Cerebellar cortex (tissue), 1 donor: ENCODE measurements at places on chromosomes 12 and 14.

GRCh38 chr12:109698820-109699219, 14.8 kb upstream of the FAM222A start:
- no peak for DNase-seq

GRCh38 chr12:104011253-104011652, 38.7 kb downstream of the GLT8D2 start:
- no peak for DNase-seq

DNA sequence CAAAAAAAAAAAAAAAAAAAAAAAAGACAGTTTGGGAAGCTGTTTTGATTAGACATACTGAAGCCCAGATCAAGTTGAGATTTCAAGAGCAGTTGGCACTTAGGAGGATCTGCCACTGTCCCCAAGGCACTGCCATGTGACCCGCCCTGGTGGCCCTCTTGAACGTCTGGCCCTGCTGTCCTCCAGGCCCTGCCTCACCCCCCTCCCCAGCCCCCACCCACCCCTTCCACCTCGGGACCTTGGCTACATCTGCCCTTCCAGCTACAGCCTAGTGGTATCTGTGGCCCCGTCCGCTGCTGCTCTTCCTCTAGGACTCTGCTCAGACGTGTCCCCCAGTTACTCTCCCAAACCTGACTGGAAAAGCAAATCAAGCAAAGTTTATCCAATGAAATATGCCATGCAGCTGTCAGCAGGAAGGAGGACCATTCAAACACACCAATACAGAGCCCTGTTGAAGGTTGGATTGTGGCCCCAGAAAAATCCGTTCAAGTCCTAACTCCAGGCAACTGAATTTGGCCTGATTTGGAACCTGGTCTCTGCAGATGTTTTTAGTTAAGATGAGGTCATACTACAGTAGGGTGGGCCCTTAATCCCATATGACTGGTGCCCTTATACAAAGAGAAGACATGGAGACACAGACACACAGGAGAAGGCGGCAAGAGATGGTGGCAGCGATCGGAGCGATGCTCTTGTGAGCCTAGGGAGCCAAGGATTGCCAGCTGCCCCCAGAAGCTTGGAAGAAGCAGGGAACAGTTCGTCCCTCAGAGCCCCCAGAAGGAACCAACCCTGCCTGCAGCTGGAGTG, 17.7 kb downstream of the SLC25A29 start:
- no peak for DNase-seq

DNA sequence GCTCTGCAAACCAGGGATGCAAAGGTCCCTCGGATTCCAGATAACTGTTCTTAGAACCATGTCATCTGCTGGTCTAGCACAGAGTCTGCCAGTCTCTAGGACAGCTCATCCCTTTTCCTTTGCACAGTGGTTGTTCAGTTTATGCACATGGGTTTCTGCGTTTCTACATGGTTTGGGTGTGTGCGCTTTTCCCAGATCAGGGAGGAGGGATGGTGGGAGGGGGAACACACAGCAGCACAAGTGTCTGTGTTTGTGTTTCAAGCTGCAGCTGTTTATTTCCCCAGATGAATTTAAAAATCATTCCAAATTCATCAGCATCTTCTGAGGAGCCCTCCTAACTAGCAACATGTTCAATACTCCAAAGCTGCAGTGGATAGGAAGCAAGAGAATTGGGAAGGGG, 45.4 kb downstream of the ANO2 start:
- no peak for DNase-seq

DNA sequence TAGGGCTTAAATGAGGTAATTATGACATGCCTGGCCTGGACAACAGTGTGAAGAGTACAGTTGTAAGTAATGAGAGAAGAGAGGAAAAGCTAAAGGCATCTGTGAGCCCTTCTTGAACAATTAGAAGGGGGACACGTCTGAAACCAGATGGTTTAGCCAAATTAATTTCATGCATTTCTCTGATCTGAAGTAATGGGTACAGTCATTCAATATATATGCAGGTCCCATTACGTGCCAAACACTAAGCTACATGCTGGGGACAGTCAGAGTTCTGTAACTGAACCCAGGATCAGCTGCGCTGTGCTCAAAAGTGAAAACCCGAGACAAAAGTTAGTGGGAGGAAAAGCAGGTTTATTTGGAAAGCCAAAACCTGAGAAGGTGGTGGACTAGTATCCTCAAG, 207.2 kb upstream of the TMTC1 start:
- no peak for DNase-seq

- DNase-seq: no peak
These were observed 233.8 kb downstream of the SSPN start for GRCh38 chr12:26429070-26429691.

DNA sequence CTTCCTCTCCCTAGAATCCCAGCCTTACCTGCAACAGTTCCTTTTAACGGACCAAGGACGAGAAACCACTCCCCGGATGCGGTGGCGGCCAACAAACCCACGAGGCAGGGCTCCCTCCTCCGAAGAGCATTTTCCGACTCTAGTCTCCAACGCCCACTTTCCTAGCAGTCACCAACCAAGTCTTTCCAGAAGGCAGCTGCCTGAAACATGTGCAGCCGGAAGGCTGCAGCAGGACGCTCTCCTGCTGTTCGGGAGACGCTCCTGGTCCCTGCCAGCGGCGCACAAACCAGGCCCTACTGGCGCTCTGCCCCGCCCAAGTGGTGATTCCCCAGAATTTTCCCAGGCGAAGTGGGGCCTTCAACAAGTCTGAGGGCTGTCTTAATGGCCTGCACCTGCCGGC, 21.1 kb upstream of the ADAM20 start:
- no peak for DNase-seq

- DNase-seq: no peak
These were observed 286.5 kb upstream of the RTL1 start for GRCh38 chr14:101189962-101190560.

GRCh38 chr14:89507521-89507920, 90.5 kb upstream of the FOXN3 start:
- DNase-seq: no peak

GRCh38 chr12:778615-779014, 26.2 kb downstream of the WNK1 start:
- no peak for DNase-seq

- no peak for DNase-seq
These were observed 139.1 kb downstream of the MED13L start for GRCh38 chr12:116138364-116138763.

DNA sequence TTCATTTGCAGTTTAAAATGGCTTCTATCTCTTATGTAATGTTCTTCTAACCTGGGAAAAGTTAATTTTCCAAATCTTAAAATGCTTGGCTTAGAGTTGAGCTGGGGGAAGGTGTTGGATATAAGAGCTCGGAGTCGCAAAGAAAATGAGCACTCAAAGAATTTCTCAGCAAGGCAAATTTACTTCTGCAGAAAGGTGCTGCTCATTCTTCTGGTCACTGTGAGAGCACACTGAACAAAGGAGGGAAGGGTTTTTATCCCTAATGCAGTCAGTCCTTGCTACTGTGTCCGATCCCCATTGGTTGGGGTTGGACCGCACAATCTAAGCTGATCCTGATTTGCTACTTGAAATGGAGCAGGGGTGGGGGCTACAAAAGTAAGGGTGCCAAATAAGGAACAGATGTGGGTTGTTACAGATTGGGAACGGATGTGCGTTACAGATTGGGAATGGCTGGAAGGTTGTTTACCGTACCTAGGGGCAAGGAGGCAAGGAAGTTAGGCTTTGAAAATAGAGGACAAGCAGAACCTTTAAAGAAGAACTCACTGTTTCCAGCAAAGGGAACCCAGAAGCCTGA, 19.4 kb downstream of the TXNRD1 start:
- DNase-seq: no peak

DNA sequence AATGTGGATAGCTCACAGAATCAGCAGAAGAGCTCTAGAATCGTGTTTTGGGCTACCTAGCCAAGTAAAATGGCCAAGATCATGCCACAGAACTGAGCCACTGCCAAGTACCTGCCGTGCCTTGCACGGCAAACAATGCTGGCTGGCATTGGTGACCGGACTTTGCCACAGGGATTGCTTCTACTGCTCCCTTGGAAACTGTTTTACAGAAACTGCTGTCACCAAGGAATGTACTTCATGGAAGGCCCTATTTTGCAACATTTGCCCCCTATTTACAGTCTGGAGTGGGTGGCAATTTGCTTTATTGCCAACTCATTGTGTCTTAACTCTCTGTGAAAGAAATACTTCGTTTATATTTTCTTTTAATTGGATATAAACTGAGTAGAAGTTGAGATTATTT, 49.0 kb downstream of the BORCS5 start:
- peak; percentile 91 for DNase-seq

DNA sequence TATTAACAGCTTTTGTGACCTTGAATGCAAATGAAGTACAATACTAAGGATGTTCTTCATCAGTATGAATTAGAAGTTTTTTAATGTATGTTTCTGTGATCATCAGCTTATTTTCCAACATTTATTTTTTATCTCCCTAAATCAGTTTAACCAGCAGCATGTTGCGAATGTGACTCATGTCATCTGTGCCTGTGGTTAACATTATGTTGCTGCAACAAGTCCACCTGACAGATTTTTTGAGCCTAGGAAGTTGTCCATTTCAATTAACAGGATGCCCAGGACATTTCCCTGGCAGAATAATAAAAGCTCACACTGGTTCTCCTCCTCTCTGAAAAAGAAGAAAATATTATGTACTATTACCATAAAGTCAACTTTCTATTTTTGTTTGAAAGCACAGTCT, 155.5 kb downstream of the SYT1 start:
- DNase-seq: peak; percentile 90

- DNase-seq: no peak
These were observed 30.4 kb downstream of the RAP1B start for GRCh38 chr12:68641138-68641537.

DNA sequence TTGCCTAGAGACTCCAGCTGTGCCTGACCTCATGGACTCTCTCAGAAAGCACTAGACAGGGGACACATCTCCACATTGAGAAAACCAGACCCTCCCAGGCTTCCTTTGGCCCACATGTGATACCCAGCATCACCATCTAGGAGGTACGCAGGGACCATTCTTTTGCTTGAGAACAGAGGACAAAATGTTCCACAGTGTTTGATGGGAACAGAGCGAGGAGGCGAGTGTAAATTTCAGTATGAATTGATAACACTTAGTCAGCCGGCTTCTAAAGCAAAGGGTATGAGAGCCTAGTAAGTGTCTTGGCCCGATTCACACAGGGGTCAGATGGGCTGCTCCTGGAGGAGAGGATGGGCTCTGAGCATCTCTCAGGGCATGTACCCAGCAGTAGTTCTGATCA, 1052.4 kb downstream of the BCL11B start:
- no peak for DNase-seq

GRCh38 chr12:105275997-105276733, 40.2 kb upstream of the APPL2 start:
- DNase-seq: no peak

GRCh38 chr14:80954687-80955299, 628 bp upstream of the TSHR start:
- peak; percentile 69 for DNase-seq

GRCh38 chr14:65471038-65471878, 58.7 kb downstream of the FUT8 start:
- DNase-seq: no peak

DNA sequence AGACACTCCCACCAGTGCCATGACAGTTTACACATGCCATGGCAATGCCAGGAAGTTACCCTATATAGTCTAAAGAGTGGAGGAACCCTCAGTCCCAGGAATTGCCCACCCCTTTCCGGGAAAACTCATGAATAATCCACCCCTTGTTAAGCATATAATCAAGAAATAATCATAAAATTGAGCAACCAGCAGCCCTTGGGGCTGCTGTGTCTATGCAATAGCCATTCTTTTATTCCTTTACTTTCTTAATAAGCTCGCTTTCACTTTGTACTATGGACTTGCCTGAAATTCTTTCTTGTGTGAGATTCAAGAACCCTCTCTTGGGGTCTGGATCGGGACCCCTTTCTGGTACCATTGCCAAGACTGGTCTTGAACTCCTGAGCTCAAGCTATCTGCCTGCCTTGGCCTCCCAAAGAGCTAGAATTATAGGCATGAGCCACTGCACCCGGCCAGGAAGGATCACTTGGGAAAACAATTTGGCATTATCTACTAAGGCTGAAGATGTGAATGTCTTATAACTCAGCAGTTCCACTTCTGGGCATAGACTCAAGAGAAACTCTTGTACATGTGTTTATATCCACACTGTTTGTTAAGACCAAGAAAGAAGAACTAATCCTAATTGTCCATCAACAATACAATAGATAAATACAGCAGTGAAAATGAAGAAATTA, 35.9 kb upstream of the CEP83 start:
- DNase-seq: no peak

DNA sequence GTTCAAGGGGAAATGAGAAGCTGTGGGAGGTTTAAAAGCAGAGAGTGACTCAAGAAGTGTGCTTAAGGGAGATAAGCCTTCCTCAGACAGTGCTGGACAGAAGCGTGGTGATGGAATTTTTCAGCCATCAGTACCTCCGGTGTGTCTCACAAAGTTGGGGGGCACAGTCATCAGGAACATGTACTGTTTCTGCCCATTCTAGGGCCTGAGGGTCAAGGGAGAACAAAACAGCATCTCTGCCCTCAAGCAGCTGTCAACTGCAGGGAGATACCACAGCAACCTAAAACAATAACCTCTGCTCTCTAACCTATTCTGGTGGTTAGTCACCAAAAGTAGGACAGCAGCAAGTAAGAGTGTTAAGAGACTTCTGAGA, 2.0 kb upstream of the STON2 start:
- no peak for DNase-seq

- DNase-seq: no peak
These were observed 102.1 kb downstream of the MYRFL start for GRCh38 chr12:69927164-69927563.

- no peak for DNase-seq
These were observed 8.1 kb upstream of the STX2 start for GRCh38 chr12:130847112-130847511.

DNA sequence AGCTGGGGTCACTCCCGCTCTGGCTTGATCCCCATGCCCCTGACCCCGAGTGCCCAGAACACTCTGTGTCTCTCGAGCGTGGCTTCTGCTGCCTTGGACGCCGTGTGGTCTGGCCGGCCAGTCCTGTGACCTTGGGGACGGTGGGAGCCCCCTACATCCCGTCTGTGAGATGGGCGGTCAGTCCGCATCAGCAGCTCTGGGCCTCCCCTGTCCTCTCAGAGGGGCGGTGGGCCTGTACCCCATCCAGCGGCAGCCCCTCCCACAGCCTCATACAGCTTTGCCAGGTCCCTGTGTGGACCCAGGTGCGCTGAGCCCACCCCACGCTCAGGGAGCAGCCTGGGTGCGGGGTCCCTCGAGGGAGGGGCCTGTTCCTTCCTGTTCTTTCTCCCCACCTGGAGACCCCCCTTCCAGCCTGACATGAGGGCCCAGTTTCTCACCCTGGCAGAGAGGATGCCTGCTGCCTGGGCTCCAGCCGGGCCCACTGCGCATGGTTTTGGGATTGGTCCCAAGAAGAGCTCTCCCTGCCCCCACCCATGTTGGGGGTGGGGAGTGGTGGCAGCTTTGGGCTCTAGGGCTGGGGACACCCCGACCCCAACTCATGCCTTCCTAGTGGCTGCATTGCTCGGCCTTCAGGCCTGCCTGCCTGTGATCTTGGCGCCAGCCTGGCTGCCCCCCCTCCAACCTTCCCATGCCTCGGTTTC, 1.5 kb downstream of the MTA1 start:
- DNase-seq: no peak

- no peak for DNase-seq
These were observed 126.8 kb downstream of the TRAFD1 start for GRCh38 chr12:112252184-112252583.
